Fibroblast of skin of back (primary cell): ENCODE measurements at places on chromosomes 16 and 17.
A peak's percentile ranks its signal among the peaks of the same experiment; 100 is the strongest.

- DNase-seq: no peak
These were observed 35.3 kb downstream of the TMEM235 start for GRCh38 chr17:78266771-78267170.

DNA sequence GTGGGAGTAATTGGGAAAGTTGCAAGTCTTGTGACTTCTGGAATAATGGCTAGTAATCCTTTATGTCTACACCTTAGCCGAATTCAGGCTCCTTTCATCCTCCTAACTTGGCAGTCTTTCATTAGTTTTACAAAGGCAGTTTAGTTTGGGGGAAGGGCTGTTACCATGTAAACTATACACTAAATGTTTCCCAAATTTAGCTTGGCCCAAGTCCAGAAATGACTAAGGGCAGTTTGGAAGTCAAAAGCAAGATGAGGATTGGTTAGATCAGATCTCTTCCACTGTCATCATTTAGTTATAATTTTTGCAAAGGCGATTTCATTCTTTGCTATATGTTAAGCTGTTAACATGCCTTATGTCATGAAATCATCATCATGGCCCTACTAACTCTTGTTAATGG lies 115.4 kb upstream of the CACNG3 start:
- no peak for DNase-seq

DNA sequence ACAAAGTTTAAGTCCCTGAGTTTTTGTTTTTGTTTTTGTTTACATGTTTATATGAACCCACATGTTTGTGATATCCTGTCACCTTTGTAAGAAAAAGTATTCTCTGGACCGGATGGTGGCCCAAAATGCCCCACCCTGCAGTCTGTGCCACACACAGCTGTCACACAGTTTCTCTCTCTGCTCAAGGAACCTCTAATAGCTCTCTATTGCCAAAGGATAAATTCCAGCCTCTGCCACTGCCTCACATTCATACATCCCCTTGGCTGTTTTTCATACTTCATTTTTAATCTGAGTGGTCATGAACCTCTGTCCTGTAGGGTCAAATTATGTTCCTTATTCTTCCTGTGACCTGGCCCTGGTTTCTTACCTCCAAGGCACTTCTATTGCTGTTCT lies 520.3 kb upstream of the CDH5 start:
- no peak for DNase-seq

DNA sequence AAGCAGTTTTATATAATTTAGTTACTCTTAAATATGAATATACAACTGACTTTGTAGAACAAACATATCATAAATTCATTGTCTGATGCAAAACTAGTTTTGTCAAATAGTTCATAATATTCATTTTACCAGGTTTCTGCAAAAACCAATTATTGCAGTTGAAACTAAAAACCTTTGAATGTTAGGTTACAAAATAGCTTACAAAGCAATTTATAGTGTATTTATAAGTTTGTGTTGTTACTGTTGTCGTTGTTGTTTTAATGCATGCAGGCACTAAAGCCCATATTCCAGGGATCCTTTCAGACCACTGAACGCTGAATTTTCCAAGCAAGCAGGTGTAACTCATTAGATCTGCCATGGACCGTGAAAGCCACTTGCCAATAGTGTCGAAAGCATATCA lies 427.6 kb downstream of the ZFHX3 start:
- no peak for DNase-seq

GRCh38 chr17:27559506-27560481 lies 71.2 kb upstream of the LGALS9 start:
- peak; percentile 81 for DNase-seq

DNA sequence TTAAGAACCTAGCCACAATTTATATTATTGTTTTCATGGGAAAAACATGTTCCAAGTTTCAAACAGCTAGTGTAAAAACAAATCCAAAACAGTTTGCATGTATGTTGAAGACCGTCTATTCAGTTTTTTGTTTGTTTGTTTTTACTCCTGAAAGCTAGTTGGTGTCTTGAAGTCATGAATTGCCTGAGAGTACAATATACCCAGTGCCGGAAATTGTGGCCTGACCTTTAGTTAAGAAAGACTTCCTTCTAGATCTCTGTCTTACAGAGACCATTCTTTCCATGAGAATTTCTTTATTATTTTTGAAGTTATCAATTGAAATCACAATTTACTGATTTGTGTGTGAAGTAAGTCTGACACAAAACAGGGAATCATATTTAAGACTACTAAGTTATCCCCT lies 474.8 kb downstream of the KCNJ2 start:
- no peak for DNase-seq

- DNase-seq: no peak
These were observed 31.1 kb downstream of the IGF2BP1 start for GRCh38 chr17:49028271-49028670.

GRCh38 chr16:85908889-85909589 lies 10.1 kb downstream of the IRF8 start:
- no peak for DNase-seq

- DNase-seq: peak; percentile 83
These were observed 57.0 kb downstream of the FOXL1 start for GRCh38 chr16:86635176-86635876.

DNA sequence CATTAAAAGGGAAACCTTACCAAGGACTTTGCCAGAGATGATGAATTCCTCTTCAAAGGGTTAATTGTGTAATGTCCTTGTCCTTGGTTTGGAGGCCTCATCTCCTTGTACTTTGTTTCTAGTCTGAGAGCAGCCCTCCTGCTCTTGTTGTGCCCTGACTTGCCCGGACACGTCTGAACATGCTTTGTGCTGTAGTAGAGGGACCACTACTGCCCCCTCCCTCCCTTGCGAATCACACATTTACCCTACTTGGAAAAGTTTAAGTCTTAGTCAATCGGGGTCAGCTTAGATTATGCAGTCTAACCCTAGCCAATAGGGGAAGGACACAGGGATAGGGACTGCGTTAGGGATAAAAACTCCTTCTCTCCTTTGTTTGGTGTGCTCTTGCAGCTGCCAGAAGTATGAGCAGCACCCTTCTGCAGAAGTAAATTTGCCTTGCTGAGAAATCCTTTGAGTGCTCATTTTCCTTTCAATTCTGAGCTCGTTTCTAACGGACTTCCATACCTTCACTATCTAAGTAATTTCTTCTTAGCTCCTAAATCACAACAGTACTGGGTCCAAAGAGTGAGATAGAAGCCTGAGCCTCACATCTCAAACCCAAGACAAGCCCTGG lies 26.4 kb upstream of the CLEC3A start:
- no peak for DNase-seq
